ENCODE measurements at places on chromosomes 5 and 9.

GRCh38 chr5:157371655-157372471, 88.2 kb upstream of the NIPAL4 start:
- no peak for DNase-seq

- no peak for DNase-seq
Measured at GRCh38 chr5:10162468-10162867, 87.2 kb downstream of the ATPSCKMT start.

DNA sequence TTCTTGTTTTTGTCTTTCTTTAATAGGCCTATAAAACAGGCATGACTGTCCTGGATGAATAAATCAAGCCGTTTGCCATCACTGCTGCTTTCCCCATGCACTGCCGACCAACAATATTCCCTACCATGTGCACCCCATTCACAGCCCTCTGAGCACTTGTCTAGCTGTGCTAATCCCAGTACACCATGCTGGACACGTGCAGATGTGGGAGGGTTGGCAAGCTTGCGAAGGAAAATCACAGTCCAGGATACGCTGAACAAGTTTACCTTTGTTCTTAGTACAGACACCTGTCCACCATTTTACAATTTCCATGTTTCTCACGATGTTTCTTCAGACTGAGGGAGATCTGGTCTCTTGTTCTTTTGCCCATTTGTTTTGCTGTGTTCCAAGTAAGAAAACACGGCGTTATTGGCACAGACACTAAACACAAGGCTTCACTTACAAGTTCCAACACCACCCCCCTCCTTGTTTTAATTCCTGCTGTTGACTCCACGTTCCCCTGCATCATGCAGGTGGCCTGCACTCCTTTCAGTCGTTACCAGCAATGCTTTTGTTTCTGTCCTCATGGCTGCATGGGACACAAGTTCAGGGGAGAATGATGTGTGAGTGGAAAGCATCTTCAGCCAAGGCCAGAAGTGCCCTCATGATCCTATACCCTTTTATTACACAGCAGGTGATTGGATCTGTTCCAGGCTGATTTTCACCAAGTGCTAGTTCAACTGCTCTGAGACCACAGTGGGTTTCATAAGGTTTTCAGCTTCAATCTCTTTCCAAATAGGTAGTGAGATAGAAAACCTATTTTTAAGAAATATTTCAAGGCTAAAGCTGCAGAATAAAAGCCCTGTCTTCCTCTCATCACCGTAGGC, 608.9 kb downstream of the IRX1 start:
- DNase-seq: no peak

DNA sequence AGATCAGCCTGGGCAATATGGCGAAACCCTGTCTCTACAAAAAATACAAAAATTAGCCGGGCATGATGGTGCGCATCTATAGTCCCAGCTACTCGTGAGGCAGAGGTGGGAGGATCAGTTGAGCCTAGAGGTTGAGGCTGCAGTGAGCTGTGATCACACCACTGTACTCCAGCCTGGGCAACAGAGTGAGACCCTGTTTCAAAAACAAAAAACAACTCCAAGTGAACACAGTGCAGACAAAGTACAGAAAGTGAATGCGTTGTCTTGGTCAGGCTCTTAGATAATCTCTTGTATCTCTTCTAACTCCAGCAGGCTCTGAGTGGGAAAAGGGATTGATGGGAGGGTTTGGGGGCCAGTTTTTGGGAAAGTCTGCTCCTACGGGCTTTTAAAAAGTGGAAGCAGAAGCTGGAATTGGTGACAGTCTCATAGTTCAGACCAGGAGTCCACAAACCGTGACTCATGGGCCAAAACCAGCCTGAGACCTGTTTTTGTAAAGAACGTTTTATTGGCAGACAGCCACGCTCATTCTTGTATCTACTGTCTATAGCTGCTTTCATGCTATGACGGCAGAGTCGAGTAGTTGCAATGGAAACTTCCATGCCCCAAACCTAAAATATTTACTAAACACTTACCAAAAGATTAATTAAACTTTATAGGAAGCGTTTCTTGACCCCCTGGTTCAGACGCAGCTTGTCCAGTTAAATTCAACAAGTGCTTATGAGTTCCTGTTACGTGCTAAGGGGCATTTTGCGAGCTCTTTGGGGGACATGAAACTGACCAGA, 32.9 kb downstream of the NDST1 start:
- no peak for DNase-seq

- DNase-seq: no peak
Measured at GRCh38 chr5:156134216-156134615, 192.7 kb upstream of the SGCD start.

GRCh38 chr5:54644226-54644625, 126.7 kb downstream of the SNX18 start:
- no peak for DNase-seq

GRCh38 chr5:14728459-14728938, 64.0 kb downstream of the OTULIN start:
- DNase-seq: no peak

DNA sequence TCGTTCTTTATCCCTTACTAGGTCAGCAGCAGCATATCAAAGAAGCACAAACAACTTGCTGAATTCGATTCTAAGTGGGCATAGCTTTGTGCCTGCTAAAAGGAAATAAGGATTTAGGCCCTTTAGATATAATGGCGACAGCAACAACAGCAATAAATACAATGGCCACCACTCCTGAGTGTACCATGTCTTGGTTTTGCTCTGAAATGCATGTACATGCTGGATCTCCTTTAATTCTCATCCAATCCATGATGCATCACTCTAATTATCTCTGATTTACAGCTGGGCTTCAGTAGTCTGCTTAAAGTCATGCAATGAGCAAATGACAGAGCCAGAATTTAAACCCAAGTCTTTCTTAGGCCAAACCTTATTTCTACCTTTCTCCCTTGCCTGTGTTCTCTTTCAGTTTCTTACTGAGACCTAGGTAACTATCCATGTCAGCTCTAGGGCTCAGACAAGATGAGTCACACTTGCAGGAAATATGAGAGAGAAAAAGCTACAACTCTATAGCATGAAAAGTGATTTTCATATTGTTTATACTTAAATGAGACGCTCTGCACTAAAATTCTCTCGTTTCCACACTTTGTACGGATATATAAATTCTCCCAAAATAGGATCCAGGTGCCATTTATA, 111.8 kb downstream of the HMHB1 start:
- DNase-seq: no peak

DNA sequence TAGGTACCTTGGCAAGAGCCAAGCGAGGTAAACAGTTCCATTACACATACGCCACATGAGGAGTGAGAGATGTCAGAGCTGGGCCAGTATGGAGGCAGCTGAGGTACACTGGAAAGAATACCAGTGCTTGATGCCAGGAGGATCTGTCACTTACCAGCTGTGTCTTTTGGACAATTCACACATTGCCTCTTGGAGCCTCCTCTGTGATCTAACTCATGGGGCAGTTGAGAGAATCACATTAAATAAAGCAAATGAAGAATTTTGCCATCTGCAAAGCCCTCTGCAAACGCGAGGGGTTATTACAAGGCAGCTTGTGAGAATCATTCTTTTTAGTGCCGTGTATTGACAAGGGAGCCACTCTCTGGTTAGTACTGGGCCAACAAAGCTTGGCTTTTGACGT, 429.7 kb upstream of the KLF4 start:
- no peak for DNase-seq

- no peak for DNase-seq
Measured at GRCh38 chr5:28896949-28897348, 1858.6 kb upstream of the CDH9 start.

DNA sequence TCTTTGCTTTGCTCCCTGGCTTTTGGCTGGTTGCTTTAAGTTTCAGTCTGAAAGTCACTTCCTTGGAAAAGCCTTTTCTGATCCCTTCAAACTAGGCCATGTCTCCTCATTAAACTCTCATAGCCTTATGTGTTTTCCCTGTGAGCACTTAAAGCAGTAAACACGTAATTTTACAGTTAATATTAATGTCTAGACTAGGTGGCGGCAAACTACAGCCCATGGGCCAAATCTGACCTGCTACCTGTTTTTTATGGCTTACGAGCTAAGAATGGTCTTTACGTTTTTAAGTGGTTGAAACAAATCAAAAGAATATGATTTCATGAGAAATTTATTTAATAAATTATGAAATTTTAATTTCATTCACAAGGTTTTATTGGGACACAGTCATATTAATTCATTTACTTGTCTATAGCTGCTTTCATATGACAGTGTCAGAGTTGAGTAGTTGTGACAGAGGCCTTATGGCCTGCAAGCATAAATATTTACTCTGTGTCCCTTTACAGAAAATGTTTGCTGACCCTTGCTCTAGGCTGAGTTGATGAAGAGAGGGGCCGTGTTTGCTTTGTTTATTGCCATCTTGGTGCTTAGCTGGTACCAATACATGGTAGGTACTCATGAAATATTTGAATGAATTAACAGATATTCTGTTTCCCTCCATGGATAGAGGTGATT, 7.4 kb downstream of the SLC44A1 start:
- DNase-seq: no peak

GRCh38 chr5:80655231-80655774, 520 bp upstream of the DHFR start:
- DNase-seq: no peak

GRCh38 chr9:126690431-126691051, 76.8 kb downstream of the LMX1B start:
- DNase-seq: peak; percentile 9
